Activated CD4-positive, alpha-beta T cell treated with anti-CD3 and anti-CD28 coated beads, Interleukin-10, Interleukin-2, amounts not matched to agents 100 ng/mL and 50 ng/mL, durations not matched to agents 16 hours and 8 hours (primary cell): ENCODE measurements at places on chromosomes 2 and 18.

DNA sequence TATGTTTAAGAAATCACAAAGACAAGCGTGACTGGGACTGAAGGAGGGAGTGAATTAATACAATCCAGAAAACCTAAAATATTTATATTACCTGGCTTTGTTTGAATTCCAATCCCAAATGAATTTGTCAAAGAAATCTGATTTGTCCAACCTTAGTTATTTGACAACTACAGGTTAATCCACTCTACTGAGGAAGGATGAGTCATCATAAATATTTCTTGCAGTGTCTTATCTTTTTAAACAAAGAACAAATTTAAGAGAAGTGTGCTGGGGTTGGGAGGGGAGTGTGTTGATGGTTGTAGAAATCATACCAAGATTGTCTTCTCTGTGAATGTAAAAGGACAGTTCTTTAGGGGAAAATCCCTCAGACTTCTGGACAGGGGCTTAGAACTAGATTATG lies 1106.3 kb upstream of the SLC39A10 start:
- no peak for DNase-seq

DNA sequence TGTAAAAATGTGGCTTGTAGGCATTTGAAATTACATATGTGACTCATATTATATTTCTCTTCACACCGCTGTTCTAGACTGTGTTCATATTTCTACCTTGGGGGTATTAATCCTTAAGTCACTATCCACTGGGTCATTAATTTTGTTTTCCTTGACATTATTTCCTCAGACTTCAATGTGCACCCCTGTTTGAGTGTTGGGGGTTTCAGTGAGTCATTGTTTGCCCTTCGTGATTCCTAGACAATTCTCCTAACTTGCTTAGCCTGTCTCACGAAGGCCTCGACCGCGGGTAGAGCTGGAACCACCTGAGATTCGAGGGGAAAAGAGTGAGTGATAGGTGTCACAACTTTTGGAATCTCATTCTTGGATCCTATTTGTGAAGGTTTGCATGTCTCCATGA lies 35.1 kb downstream of the NPAS2 start:
- no peak for DNase-seq

DNA sequence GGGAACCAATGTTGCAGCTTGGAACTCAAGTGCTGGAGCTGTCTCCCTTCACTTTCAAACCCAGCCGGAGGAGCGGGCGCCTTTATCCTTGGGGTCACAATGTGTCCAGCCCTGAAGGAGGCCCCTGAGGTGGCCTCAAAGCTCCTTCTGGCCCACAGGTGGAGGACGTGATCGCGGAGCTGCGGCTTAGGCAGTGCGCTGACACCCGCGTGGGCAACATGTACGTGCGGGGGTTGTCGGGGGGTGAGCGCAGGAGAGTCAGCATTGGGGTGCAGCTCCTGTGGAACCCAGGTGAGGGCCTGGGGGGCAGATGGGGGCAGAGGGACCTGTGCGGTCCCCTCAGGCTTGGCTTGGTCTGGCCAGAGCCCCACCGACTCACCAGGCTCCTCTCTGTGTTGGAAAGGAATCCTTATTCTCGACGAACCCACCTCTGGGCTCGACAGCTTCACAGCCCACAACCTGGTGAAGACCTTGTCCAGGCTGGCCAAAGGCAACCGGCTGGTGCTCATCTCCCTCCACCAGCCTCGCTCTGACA lies 13.5 kb downstream of the ABCG8 start:
- DNase-seq: no peak

DNA sequence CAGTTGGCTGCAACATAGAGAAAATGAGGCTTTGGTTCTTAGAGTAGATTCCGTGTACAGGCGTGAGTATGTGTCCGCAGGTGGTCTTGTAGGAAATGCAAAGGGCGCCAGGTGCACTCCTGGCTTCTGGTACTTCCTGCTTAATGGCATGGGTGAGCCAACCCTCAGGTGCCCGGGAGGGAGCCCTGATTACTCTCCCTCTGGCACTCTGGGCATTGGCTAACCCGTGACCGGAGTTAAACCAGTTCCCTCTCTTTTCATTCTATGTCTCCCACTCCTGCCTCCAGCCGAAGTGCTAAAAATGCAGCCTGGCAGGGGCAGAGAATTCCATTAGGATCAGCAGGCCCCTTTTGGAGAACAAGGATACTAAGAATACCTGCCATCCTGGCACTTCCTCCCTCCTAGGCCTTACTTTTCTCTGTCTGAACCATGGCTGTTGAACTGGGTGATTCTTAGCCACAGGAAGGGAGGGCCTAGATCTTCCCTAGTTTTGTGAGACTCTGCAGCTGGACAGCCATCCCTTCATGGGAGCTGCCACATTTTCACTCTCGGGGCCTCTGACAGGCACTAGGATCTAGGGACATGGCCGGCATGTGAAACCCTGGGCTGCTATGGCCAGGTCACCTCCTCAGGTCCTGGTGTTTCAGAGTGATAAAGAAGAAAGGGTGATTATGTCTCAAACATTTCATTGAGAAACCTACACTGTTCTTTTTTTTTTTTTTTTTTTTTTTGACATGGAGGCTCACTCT lies 6.5 kb downstream of the MERTK start:
- no peak for DNase-seq

- no peak for DNase-seq
These were observed 891.8 kb downstream of the DSC3 start for GRCh38 chr18:30150586-30151250.

- no peak for DNase-seq
These were observed 44.5 kb downstream of the PHLPP1 start for GRCh38 chr18:62759704-62760402.

- no peak for DNase-seq
These were observed 3.5 kb upstream of the FHOD3 start for GRCh38 chr18:36294031-36294430.

DNA sequence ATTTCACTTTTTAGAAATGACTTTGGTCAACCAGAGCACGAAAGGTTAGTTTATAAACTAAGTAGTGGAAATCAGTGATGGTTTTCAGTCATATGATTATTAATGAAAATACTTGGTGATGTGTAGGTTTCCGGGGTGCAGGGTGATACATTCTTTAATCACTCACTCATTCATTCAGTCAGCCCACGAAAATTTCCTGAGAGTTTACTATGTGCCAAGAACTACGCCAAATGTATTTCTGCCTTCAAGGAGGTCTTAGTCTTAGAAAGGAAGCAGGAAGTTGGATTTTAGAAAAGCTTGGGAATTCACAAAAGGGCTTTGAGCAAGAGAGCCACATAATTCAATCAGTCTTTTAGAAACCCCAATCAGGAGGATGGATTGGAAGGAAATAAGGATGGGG lies 543.6 kb downstream of the PLCL1 start:
- no peak for DNase-seq

DNA sequence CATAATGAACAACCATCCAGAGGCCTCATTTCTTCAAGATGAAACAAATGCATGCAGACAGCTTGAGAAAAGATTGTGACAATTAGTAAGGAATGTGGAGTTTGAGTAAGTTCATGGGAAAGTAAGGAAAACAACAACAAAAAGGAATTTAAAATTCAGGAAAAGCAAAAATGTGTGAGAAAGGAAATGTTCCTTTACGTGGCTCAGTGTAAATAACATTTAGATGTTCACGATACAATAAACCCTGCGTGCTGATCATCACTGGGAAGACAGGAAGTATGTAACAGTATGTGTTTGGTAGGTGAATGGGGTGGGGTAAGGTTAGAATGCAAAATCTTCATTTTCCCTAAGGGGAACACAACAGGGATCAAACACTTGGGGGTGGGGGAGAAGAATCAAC lies 72.7 kb downstream of the TRIP12 start:
- DNase-seq: no peak

GRCh38 chr2:52668724-52669123 lies 1098.9 kb upstream of the CHAC2 start:
- DNase-seq: no peak

- DNase-seq: no peak
These were observed 320.9 kb upstream of the ETAA1 start for GRCh38 chr2:67076239-67076624.

DNA sequence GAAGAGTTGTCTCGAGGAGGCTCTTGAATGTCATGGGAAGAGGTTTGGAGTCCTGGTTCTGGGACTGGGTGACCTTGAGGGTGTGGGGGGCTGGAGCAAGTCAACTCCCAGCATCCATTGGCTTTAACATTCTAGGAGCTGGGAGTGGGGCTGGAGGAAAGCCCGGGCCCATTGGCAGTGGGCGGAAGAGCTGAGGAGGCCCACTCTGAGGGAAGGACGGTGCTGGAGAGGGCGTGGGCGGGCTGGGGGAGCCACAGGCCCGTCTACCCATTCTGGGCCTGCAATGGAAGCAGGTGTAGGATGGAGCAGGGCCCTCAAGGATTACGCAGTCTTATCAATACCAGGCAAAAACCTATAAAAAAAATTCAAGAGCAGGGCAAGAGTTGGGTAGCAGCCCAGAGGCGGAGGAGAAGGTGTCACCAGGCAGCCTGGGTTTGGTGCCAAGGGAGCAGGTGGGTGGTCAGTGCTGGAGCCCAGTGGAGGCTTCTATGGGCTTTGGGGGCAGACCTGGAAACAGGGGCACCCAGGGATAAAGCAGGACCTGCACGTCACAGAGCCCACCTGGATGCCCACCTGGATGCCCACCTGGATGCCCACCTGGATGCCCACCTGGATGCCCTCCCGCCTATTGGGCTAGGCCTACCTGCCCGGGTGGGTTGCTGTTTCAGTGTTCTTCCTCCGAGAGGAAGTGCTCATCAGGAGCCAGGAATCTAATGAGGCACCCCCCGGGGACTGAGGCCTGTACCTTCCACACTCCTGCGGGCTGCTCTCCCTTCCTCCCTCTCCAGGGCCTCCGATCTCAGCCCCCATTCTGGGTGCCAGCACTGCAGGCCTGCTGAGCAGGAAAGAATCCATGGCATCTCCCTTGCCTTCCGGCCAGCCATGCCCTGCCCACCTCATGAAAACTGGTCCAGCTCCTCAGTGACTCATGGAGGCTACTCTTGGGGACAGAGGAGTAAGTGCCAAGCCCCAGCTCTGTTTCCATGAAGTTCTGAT lies 71.3 kb downstream of the CTIF start:
- DNase-seq: no peak

DNA sequence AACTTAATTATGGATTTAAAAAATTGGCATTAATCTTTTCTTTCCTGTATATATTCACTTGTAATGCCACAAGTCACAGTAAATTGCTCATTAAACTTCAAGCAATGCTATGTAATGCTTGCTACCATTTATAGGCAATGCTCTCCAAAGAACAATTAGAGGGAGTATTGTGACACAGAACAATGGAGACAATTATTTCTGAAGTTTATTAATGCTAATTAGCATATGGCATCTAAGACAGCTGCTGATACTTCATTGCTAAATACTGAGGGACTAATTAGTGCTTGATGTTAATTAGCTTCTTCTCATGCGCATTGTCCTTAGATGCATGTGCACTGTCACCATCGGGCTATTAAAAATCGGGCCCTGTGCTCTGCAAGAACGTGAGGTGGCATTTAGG lies 1012.8 kb downstream of the SOCS6 start:
- DNase-seq: no peak
